Caco-2 (cell line): ENCODE measurements at places on chromosomes 16 and 17.
A peak's percentile ranks its signal among the peaks of the same experiment; 100 is the strongest.

- DNase-seq: peak; percentile 74
These were observed at the start of gene JPH3 for GRCh38 chr16:87602001-87602775. JPH3 (plus strand) TSS chr16:87602508; CDS start chr16:87603147, 639 bp downstream.

DNA sequence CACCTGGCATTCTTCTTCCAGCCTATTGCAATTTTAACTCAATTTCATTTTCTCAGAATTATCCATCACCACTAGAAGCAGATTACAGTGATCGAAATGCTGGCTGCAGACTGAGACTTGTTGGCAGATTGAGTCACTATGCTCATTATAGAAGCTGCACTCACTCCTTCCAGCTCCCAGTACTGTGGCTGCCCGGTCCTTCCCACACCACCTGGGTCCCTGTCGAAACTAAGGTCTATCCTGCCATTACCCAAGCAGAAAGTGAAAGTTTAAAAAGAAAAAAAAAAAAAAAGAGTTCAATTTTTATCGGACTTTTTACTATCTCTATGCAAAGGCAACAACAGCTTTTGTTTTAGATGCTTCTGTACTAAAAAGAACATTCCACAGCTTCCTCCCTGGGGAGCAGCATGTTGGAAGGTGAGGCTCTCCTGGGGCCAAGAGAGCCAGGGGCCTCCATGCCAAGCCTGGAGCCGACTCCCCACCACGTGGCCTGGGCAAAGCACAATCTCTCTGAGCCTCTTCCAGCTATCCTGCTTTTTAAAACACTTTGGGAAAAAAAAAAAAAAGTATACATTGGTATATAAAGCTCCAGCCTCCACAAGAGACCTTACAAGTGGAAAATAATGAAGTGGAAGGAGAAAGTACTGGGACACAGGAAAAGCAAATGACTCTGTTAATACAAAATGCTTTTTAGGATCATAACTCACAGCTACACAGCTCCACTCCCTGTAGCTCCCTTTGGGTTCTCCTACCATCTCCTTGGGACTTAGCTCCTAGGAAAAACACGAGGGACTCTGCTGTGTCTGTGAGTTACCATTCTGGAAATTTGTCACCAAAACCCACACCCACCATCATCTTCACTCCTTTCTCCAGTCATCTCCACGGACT is 77.8 kb downstream of the USP31 start:
- DNase-seq: no peak

DNA sequence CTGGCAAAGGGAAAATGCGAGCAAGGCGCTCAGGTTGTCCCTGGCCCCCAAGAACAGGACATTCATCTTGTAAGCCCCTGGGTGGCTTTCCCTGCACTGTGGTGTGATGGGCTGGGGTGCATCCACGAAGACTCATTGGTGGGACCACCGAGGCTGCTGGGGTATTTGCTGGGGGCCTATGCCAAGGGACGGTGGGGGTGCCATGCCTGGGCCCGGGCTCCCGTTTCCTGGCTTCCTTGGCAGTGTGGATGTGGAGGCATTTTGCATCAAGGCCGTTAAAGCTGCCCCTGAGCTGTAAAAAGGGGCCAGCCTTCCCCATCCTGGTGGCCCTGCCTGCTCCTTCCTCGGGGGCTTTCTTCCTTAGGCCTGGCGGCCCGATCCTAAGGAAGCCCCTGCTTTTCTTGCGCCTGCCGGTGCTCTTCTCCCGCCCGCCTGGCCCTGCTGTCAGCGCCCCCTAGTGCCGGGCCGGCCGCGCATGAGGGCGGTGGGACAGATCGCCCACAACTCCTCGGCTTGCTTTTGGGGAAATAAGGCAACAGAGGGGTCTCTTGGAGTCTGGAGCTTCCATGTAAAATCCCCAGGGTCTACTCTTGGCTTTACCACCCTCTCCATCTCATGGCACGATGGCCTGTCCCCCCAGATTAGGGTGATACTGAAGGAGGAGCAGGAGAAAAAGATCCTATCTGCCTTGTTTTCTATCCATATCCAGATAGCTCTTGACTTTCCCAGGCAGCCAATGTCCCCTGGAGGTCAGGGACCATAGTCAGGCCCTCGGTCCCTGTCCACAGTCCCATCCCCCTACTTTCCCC is 9.8 kb upstream of the TBX2 start:
- DNase-seq: peak; percentile 58

- no peak for DNase-seq
These were observed 7.6 kb upstream of the ZNF624 start for GRCh38 chr17:16661217-16661616.

DNA sequence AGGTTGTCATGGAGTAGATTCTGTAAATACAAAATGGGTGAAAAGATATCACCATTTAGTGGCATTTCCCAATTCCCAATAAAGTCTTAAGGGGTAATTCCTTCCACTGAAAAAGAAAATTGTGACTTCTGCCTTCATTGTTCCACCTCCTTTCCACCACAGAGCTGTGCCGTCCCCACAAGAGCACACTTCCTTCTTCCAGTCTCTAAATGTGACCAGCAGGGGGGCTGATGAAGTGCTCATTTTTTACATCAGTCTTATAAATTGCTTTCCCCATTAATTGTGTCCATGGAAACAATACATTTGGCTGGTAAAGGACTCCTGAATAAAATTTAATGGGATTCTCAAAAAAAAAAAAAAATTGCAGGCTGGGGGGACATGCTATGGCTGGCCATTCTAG is 260.8 kb upstream of the PSMD7 start:
- peak; percentile 30 for DNase-seq

GRCh38 chr16:31527734-31528274 is at the start of gene AHSP:
AHSP (plus strand) TSS chr16:31527900; CDS start chr16:31528140, 240 bp downstream.
- DNase-seq: no peak

GRCh38 chr16:68910051-68910450 is 66.7 kb downstream of the TANGO6 start:
- no peak for DNase-seq

- no peak for DNase-seq
These were observed 45.5 kb downstream of the PKD1L3 start for GRCh38 chr16:71954699-71955195.

- DNase-seq: no peak
These were observed 11.1 kb upstream of the CLEC18A start for GRCh38 chr16:69939821-69940585.

DNA sequence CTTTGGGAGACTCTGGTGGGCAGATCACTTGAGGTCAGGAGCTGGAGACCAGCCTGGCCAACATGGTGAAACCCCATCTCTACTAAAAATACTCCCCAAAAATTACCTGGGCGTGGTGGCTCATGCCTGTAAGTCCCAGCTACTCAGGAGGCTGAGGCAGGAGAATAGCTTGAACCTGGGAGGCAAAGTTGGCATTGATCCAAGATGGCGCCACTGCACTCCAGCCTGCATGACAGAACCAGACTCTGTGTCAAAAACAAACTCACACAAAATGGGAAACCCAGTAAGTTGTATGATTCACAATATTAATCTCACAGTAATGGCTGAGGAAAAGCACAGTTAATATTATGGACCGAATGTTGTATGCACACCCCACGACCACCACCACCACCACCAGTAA is 24.3 kb downstream of the WSB1 start:
- DNase-seq: no peak

GRCh38 chr17:55274355-55275255 is 9.8 kb downstream of the HLF start:
- DNase-seq: no peak

DNA sequence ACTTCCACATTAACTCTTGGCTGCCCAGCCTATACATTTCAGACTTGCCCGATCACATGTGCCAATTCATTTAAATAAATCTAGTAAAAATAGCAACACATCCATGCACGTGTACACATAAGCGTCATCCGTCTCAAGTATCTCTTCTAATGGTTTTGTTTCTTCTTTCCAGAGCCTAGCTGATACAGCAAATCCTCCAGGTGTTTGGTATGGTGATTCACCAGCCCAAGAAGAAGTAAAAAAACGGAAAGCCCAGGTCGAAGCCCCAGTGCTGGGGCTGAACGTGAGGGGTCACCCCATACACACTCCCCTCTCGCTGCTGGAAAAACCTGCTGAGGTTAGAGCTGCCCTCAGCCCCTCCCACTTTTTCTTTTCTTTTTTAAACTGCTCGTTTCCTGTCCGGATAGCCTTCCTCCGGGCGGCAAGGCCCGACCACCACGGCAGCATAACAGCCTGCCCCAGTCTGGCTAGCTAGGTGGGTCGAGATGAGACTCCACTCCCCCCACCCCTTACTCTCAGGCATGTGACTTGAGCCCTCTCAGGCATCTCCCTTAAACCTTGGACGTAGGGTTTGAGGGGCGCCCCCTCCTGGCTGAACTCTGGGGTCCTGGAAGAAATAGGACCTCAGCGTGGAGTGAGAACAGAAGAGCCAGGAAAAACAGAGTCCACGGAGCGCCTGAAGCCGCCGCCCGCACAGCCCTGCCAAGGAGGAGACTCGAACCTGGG is 13.9 kb upstream of the OR1F1 start:
- no peak for DNase-seq

GRCh38 chr16:27175888-27176287 is 27.4 kb upstream of the KDM8 start:
- no peak for DNase-seq

GRCh38 chr17:12644623-12645022 is 21.1 kb upstream of the MYOCD start:
- DNase-seq: no peak

DNA sequence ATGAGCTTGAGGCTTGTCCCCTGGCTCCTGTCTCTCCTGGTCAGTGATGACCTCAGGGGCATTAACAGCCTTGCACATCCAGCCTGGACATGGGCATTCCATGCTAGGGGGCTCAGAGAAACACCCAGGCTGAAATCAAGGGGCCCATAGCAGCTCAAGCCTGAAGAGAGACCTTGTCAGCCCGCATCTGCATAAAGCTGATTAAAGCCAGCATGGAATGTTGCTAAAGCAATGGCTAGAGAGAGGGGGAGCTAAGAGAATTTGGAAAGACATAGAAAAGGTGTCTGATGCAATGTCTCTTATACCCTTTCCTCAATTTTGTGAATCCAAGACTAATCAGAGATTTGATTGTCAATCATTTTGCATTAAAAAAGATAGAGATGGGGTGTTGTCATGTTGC is 51.4 kb upstream of the WSCD1 start:
- no peak for DNase-seq

GRCh38 chr17:76740329-76741118 is 2.6 kb downstream of the MFSD11 start:
- no peak for DNase-seq

DNA sequence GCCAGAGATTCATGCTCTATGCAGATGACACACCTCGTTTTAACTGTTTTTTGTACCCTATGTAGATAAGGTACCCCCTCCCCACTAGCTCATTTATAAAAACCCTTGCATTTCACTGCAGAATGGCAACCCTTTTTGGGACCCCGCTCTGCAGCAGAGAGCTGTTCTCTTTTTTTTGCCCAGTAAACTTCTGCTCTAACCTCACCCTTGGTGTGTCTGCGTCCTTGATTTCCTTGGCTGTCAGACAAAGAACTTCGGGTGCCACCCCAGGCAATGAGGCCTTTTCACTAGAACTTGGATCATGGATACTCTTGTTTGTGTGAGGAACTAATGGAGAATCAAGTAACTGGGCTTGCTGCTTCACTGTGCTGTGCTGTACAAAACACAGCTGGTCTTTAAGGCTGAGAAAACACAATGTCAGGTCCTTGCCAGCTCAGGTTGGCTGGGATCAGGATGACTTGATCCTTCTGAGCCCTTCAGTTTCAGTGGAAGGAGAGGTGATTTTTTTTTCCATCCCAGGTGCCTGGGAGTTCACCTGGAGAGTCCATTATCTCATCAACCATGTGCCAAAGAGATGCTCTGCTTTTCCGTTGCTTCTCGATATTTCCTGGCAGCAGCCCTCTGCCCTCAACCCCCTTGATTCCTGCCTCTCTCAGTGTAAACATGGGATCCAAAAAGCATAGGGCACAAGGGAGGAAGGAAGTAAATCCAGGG is 133.2 kb upstream of the FAM20A start:
- DNase-seq: no peak

GRCh38 chr17:43020789-43021740 is 1.1 kb downstream of the VAT1 start:
- DNase-seq: peak; percentile 76

- no peak for DNase-seq
These were observed 122.3 kb downstream of the CDK5R1 start for GRCh38 chr17:32609085-32609484.

- DNase-seq: peak; percentile 80
These were observed 3.3 kb upstream of the TRARG1 start for GRCh38 chr17:1275962-1276736.

GRCh38 chr16:4180511-4180910 is 61.4 kb downstream of the SRL start:
- DNase-seq: no peak

- no peak for DNase-seq
These were observed 398.8 kb downstream of the KIF2B start for GRCh38 chr17:54221499-54221898.

DNA sequence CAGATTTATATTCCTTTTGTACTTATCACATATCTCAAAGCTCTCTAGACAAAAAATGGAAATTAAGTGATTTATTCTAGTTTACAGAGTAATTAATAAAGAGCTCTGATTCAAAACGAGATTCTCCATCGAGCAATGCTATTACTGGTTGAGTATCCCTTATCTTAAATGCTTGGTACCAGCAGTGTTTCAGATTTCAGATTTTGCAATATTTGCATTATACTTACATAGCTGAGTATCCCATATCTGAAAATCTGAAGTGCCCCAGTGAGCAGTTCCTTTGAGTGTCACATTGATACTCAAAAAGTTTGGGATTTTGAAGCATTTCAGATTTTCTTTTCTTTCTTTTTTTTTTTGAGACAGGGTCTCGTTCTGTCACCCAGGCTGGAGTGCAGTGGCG is 57.4 kb upstream of the STAC2 start:
- no peak for DNase-seq

- DNase-seq: peak; percentile 83
These were observed 18.6 kb downstream of the C1QTNF1 start for GRCh38 chr17:79042421-79043190.

DNA sequence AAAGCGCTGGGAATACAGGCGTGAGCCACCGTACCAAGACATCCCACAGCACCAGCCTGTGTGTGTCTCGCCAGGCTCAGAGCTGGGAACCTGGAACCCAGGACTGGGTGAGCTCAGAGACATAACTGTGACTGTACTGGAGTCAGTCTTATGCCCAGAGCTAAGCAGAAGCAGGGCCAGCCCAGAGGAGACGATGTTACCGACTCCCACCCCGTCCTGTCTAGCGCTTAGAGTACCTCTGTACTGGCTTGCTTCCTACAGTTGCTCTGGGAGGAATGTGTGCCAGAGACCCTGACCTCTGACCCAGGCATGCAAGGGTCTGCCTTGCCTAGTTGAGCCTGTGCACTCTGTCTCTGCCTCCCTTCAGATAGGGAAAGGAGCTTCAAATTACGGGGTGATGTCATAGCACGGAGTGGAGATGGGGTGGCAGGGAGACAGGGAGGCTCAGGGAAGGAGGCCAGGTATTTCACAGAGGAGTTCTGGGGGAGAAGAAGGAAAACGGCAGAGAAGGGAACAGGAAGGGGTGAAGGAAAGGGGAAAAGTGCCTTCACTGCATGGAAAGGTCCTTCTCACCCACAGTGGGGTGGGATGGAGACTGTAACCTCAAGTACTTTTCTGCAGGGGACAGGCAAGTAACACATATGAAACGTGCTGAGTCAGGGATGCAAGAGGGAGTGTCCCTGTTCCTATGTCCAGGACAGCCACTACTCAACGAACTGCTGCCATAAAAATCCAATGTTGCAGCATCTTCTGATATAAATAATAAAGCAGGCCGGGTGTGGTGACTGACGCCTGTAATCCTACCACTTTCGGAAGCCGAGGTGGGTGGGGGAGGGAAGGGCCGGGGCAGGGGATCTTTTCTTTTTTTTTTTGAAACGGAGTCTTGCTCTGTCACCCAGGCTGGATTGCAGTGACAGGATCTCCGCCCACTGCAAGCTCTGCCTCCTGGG is 5.8 kb upstream of the ARMC5 start:
- no peak for DNase-seq

- no peak for DNase-seq
These were observed 272.2 kb downstream of the CDH8 start for GRCh38 chr16:61763991-61764390.

- DNase-seq: no peak
These were observed 85.0 kb upstream of the MYOCD start for GRCh38 chr17:12580640-12581039.
